Cortex of kidney (tissue), 1 donor: ENCODE measurements at places on chromosomes 3 and 15.

DNA sequence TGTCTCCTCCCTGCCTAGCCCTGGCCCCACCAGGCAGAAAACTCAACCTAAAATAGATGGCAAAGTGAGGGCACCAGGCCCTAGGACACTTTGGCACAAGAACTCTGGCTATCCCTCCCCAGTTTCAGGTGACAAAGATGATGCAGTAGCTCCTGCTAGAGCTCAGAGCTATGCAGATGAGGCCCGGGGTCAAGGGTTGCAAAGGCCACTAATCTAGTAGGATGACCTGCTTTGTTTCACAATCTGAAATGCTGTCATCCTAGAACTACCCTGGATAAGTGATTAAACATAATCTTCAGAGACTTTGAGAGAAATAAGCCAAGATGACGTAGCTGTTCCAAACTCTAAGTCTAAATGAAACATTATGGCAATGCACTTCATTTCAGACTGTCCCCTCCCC lies 24.0 kb upstream of the PIK3R4 start:
- no peak for DNase-seq

- DNase-seq: no peak
Measured at GRCh38 chr15:60830479-60830878, 351.5 kb upstream of the ICE2 start.

- DNase-seq: no peak
Measured at GRCh38 chr3:124097362-124098131, 105.6 kb upstream of the ROPN1 start.

GRCh38 chr3:31553258-31553657 lies 20.5 kb downstream of the STT3B start:
- DNase-seq: no peak

DNA sequence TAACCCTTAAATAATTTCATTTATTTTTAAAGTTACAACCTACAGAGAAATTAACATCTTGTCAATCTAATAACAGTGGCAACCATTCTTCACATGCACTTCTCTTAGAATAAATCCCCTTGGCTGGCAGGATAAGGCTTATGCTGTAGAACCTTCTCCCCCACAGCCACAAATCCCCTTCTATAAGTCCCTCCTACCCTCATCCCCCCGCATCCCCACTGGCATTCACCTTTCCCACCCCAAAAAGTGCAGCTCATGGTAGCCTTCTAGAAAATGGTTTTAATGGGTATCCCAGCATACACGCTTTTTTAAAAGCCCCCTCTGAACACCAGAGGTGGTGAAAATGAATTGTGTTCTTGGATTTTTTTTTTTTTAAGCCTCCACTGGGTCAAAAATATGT lies 49.2 kb downstream of the CAPN7 start:
- no peak for DNase-seq

GRCh38 chr3:187264021-187264420 lies 27.5 kb downstream of the MASP1 start:
- no peak for DNase-seq

GRCh38 chr3:25540273-25540672 lies 112.2 kb downstream of the RARB start:
- no peak for DNase-seq

GRCh38 chr3:126865736-126866135 lies 117.2 kb upstream of the PLXNA1 start:
- DNase-seq: no peak

DNA sequence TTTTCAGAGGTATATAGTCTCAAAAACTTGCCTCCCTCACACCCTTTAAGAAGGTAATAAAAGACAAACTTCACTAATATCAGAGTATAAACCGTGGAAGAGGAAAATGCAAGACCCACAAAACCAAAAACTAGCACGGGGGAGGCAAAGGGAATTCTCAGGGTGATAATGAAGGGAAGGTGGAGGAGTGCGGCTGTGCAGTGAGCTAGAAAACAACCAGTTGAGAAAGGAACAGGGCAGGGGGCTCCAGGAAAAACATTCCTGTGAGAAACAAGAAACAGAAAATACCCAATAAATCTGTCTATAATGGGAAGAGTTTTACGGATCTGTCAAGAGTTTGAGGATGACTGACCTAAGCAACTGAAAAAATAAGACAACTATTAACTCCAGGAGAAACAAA lies 31.6 kb downstream of the TAMM41 start:
- no peak for DNase-seq

- no peak for DNase-seq
Measured at GRCh38 chr3:12483410-12483809, 870 bp upstream of the TSEN2 start.

GRCh38 chr3:25856902-25857518 lies 67.1 kb downstream of the OXSM start:
- no peak for DNase-seq

- no peak for DNase-seq
Measured at GRCh38 chr3:170429050-170429449, 10.4 kb downstream of the CLDN11 start.

DNA sequence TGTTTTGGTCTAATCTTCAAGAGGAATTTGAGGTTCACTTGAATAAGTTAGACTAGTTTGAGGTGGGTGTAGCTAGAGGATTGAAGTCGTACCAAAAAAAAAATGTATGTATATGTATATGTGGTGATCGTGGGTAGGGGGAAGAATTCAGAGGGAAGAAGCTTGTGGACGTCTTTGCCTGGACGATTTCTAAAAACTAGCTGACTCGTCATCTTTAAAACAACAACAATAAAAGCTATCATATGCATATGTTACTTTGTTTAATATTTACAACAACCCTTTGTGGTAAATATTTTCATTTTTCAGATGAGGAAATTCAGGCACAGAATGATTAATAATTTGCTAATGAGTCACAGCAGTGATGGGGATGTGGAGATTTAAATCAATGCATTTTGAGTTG lies 18.1 kb downstream of the RNF111 start:
- DNase-seq: no peak

DNA sequence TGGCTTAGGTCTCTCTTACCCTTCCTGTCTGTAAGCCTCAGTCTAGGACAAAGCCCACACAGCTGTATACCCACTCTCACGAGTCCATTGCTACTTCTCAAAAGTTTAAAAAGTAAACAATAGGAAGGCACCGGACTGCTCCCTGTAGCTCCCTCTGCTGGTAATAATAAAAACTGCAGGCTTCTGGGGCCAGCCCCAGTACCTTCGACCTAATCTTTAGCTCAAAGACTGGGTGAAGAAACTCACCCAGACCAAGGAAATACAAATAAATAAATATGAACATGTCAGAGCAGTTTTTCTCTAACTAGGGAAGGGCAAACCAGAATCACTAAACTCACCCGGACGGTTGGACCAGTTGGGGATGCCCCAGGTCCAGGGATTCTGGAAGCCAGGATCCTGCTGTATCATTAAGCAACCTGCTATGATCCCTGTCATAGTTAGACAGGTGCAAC lies 5.0 kb downstream of the FAM219B start:
- DNase-seq: no peak

DNA sequence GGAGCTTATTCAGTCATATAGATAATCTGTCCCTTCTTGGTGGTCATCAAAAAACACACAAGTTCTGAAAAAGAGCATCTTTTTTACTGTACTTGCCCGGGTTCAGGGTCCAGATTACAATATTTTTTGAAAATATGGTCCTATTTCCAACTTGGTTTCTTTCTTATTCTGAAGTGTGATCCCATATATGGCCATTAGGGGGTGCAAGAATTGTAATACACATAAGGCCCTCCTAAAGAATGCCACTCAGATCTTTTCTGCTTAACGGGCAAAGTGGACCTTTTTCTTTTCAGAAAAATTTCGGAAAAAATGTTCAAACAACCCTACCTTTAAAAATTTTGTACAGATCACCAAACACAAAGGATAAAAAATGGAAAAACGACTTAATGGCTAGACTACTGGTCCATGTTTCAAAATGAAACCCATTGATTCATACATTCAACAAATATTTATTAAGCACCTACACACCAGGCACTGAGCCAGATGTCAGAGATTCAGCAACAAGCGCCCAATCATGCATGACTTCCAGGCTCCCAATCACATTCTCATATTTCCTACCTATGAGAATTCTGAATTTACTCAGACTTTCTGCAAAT lies 102.0 kb upstream of the MYRIP start:
- DNase-seq: no peak

- no peak for DNase-seq
Measured at GRCh38 chr3:38000965-38001455, 10.4 kb downstream of the VILL start.

DNA sequence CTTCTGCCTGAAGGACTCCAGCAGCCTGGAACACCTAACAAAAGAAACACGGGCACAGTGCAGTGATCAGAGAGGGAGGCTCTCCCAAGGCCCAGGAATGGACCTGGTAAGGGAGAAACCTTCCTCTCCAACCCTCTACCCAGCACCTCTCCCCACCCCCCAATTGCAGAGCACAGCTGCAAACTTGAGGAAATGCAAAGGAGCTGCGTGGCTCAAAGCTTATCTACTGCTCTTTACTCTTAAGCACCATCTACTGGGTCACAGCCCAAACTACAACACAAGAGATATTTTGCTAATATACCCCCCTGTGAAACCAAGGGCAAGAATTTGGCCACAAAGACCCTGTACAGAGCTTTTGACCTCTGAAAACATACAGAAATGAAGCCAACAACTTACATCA lies 328.3 kb downstream of the OXSM start:
- no peak for DNase-seq

GRCh38 chr3:154013736-154014135 lies 107.5 kb upstream of the ARHGEF26 start:
- no peak for DNase-seq
